ENCODE measurements at places on chromosomes 7 and 10. TPM values are rescaled to one million over a fixed set of nuclear protein-coding genes. Genes with fewer than 3 reads are reported as not detected.

DNA sequence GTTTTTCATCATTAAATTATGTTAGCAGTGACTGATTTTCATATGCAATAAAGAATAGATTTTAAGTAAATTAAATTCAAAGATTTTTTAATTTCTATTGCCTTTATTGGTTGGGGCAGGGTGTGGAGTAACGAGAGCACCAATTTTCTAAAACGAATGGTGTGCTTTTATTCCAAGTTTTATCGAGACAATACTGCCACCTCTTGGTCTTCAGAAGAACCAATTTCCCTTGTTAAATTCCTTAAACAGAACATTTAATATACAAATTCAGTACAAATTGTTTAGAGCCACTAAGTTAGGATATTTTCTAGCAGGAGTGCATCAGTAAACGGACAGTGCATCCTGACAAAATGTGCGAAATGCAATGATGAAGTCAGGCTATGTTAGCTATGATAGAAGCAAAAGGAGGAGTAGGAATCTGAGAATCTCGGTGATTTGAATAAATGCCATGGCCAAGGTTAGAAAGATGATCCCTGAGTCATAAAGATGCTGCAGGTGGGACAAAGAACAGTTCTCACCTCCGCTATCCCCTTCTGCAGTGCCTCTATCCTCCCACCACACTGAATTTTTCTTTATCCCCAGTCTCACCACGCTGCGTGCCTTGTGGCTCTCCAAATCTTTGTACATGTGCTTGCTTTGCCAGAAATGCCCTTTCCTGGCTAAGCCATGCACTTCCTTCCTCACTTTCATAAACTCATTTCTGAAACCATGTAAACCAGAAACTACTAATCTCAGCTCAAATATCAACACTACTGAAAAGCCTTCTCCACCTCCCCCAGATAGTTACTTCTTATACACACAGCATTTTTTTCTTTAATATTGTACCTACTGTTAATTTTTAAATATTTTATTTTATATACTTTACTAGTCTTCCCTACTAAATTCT lies 31.9 kb upstream of the AGBL3 start:
- H3K4me1 ChIP-seq: no peaks in the 10 kb centered on the region
- H3K27ac ChIP-seq: no peak overlapping the region
- no peaks in the 10 kb centered on the region for H3K27me3 ChIP-seq
- DNase-seq: no peak
- H3K36me3 ChIP-seq: peaks cover 65% of the 10 kb centered on the region

GRCh38 chr10:122508021-122508420 lies 46.7 kb downstream of the HTRA1 start:
- H3K27ac ChIP-seq: no peak overlapping the region
- no peaks in the 10 kb centered on the region for H3K4me1 ChIP-seq
- DNase-seq: no peak
- no peak overlapping the region for H3K4me3 ChIP-seq
- peaks cover 22% of the 10 kb centered on the region for H3K36me3 ChIP-seq

GRCh38 chr10:33341637-33342036 lies 7.2 kb upstream of the NRP1 start:
- no peak overlapping the region for H3K27ac ChIP-seq
- H3K4me1 ChIP-seq: peaks cover 11% of the 10 kb centered on the region
- no peak for DNase-seq
- H3K36me3 ChIP-seq: no peaks in the 10 kb centered on the region
- H3K4me3 ChIP-seq: no peak overlapping the region

The NRG3 gene
- 2.3 TPM for total RNA-seq

The HABP2 gene
- 3.6 TPM for total RNA-seq

All from upper lobe of right lung (tissue), 1 donor.